Activated gamma-delta T cell treated with Interleukin-2 at 50 U/mL for 16 hours (primary cell): ENCODE measurements at places on chromosomes 6 and 20.
A peak's percentile ranks its signal among the peaks of the same experiment; 100 is the strongest.

- no peak for DNase-seq
These were observed 327.2 kb downstream of the BCKDHB start for GRCh38 chr6:80433673-80434025.

DNA sequence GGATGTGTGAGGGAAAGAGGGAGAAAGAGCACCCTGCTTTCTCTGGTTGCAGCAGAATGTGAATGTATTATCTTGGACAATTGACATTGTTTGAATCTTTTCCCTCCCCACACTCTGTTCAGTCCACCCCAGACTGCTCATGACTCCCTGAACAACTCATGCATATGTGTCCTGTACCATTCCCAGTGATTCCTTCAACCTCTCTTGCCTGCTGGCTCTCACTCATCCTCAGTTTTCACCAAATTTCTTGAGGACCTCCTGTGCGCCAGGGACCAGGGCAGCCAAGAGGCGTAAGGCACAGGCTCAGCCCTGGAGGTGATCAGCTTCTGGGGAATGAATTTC is 5.4 kb downstream of the NOX3 start:
- DNase-seq = no peak

- no peak for DNase-seq
These were observed 49.9 kb downstream of the EFCAB8 start for GRCh38 chr20:32908334-32909292.

- no peak for DNase-seq
These were observed 27.8 kb upstream of the TLDC2 start for GRCh38 chr20:36848078-36848660.

GRCh38 chr20:63135411-63135810 is 80.5 kb downstream of the YTHDF1 start:
- DNase-seq = no peak

DNA sequence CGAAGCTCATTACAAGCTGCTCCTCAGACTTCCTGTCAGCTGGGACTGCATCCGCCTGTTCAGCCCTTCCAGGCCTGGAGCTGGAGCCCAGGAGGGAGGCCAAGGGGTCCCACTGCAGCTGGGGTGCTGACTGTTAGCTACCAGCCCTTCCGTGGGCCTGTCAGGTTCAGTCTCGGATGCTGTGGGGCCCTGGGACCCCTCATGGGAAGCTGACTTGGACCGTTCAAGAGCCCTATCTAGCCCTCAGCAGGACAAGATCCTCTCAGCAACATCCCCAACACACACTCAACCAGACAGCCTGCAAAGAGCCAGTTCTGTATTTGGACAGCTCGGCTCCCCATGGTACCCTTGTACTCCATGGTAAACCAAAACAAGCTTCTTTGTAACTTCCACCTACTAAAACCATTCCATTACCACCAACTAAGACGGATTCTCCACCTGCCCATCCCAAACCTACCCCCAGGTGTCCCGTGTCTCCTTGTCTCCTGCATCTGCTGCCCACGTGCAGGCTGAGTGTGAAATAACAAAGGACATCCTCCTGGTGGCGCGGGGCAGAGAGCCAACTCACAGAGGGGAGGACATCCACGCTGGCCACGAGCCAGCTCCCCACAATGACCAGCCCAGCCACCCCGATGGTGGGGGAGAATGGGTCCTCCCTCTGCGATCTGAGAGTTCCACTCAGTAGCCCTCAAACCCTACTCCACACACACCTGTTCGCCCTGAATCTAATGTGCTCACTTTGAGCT is 111.2 kb downstream of the TAF4 start:
- DNase-seq = no peak

DNA sequence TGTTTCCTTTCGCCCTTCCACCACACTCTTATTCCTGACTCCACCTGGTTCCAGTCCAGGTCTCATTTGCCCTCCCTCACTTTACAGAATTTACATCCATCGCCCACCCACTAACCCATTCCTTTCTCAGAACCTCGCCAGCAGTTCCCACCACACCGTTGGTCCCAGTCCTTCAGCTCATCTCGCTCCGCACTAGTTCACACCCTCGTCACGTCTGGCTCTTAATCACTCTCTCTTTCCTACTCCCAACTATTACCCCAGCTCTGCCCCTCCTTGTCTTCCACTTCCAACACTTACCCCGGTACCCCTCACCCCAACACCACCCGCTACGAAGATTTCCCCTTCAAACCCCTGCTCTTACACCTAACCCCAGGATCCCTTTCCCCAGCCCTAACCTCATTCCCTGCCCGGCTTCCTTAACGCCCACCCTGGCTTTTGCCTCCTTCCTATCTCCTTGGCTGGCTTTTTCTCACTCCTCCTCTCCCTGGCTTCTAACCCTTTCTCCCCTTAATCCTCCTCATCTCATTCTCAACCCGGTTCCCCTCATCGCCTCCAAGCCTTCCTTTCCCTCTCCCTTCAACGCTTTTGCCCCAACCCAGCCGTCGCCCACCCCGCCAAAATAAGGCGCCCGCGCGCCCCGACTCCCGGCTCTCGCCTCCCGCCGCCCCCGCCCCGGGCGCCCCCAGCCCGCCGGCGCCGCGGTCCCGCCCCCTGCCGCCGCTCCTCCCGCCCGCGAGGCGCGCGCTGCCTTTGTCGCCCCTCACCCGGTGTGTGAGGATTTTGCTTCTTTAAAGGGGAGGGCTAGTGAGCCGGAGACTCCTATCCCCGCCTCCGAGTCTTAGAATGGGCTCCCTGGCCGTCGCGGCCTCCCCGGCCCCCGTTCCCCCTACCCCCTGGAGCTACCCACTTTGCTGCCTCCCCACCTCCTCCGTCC is 542 bp downstream of the USP49 start:
- no peak for DNase-seq

- DNase-seq = no peak
These were observed 23.5 kb downstream of the CFAP206 start for GRCh38 chr6:87431263-87431662.

DNA sequence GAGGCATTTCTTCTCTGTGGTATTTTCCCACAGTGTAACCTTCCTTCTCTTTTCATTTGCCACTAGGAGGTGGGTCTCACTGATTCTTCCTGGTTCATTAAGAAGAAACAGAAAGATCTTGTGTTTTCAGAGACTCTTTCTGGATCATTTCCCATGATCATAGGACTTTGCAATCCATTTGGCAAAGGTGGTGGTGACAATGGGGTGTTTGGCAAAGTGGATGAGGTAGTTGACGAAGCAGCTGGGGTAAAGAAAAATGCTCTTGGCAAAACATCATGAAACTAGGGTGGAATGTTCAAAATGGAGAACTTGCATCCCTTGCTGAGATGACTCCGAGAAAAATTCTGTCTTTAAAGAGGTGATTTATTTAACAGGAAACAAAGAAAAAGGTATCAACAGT is 50.6 kb downstream of the TRAF3IP2 start:
- DNase-seq = no peak

- no peak for DNase-seq
These were observed 18.9 kb downstream of the SCGN start for GRCh38 chr6:25670793-25671513.

DNA sequence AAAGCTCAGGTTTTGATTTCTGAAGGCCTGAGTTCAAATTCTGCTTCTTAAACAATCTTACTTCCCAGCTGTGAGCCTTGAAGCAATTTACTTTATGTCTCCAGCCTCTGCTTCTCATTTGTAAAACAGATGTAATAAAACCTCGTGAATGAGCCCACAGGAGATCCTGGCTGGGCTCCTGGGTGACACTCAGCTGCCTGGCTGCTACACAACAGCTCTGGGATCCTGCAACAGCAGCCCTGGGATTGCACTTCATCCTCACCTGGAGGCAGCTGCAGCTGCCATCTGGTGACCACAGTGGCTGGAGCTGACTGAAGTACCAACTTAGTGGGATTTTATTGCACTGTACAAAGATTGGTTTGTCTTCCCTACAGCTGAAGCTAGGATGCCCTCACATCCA is 98.6 kb downstream of the NDUFAF5 start:
- DNase-seq = no peak

DNA sequence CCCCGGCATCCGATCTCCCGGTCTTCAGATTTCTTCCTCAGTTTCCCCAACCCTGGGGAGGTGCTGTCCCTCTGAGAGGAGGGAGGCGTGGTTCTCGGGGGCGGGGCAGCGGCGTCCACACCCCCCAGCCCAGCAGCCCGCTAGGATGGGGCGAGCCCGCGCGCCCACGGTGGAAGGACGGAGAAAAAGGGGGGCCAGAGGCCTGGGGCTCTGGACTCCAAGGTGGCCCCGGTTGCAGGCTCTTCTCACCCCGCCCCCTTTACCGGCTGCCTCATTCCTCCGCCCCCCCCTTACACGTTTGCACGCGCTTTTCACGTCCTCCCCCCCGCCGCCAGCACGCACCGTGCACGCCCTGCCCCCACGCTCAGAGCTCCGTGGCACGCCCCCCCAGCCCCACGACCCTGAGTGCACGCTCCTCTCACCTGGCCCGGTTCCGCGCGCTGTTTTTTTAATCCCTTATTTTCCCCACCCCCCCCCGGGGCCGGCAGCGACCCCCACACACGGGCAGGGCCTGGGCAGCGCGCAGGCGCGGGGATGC is 402 bp downstream of the ZBTB12 start:
- DNase-seq = peak; percentile 69

DNA sequence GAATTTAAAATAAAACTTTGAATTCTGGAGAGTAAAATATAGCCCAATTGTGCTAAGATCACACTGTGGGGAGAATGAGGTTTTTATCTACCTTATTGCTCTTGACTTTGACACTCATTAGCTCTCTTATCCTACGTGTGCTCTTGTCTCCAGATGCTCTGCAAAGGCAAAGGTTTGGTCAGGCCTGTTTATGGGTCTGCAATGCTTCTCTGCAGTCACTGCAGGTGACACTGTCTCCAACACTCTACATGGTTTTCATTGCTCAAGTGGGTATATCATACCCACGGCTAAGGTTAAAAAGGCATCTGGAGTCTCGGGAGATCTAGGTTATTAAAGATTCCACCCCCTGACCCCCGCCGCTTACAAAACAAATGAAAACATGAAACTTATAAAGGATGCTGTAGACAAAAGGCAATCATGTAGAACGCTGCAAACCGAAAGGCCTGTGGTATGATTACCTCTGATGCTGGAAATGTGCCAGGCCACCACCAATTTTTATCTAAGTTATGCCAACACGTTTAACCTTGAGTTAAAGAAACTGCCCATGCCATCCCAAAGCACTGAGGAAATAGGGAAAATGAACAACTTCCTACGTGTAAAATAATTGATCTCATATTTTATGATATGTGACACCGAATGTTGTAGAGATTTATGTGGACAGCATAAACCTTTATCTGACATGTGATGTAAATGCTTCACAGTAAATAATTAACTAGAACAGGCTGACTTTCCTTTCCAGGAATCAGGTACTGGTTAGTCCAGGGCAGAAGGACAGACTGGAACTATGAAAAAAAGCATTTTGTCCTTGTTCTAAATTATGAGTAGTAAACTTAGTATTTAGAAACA is 238.2 kb upstream of the NOX3 start:
- no peak for DNase-seq

GRCh38 chr6:31478186-31478950 is 19.6 kb upstream of the MICB start:
- no peak for DNase-seq

GRCh38 chr6:41371461-41371991 is 36.1 kb downstream of the NCR2 start:
- DNase-seq = no peak

GRCh38 chr6:150992703-150993102 is 127.2 kb downstream of the MTHFD1L start:
- no peak for DNase-seq

GRCh38 chr6:55886185-55886836 is 10.9 kb upstream of the BMP5 start:
- DNase-seq = no peak

DNA sequence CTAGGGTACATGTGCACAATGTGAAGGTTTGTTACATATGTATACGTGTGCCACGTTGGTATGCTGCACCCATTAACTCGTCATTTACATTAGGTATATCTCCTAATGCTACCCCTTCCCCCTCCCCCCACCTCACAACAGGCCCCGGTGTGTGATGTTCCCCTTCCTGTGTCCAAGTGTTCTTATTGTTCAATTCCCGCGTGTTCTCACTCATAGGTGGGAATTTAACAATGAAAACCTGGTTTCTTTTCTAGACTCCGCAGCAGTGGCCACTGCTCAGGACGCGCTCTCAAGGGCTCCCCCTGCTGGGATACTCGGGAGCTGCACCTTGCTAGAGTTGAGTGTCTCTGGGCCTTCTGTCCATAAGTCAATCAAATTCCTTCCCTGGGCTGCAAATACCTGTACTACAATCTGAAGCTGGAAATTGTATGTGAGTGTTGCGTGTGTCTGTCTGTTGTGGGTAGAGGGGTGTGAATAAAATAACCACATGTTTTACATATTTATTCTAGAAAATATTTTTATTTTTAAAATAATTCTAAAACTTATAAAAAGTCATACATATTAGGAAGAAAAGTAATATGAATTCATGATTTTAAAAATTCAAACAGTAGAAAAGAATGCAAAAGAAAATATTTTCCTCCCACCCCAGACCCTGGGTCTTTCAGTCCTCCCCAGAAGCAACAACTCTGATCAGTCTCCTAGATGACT is 8.2 kb upstream of the CEP250 start:
- peak; percentile 93 for DNase-seq

- no peak for DNase-seq
These were observed 123.2 kb downstream of the TBC1D7 start for GRCh38 chr6:13205106-13205505.

DNA sequence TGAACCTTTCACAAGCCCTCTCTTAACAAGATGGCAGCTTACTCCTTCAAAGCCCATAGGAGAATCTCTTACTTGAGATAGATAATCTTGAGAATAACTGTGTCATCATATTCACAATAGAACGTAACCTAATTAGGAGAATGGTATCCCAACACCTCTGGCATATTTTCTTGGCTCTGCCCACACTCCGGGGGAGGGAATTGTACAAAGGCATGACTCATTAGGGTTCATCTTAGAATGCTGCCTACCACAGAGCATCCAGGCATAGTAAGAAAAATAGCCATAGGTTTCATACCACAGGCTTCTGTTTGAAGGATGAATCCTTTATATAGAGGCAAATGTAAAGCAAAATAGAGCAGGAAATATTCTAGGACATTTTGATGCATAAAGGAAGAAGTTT is 1100.6 kb upstream of the CITED2 start:
- DNase-seq = no peak

DNA sequence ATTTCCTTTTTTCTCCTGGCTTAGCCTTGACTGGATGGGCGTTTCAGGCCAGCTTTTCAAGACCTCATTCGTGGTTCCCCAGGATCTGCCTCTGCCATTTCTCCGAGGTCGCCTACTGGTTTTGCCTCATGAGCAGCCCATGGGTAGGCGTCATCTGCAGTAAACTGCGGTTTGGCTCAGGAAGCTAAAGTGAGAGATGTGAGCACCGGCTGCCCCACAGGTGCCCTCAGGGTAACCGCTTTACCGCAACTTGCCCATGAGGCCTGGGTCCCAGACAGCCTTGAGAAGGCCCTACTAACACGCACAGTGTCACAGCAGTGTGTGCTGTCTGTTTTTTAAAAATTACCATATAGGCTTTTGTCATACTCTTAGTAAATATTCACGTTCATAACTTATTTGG is 53.4 kb upstream of the TBXT start:
- no peak for DNase-seq

GRCh38 chr6:157525292-157525889 is 144.4 kb downstream of the ZDHHC14 start:
- DNase-seq = no peak
